Adipose tissue (tissue), 3 donors: ENCODE measurements at places on chromosomes 16 and 17. TPM values are rescaled to one million over a fixed set of nuclear protein-coding genes. Genes with fewer than 3 reads are reported as not detected.

Gene MT1E
- polyA plus RNA-seq: 1,432 TPM

Gene NOG
- 0.14 TPM for polyA plus RNA-seq

Gene CFAP119
- polyA plus RNA-seq: 1.5 TPM

Gene SP6
- 0.45 TPM for polyA plus RNA-seq

Gene MT1M
- polyA plus RNA-seq: 1,265 TPM

Gene HS3ST4
- polyA plus RNA-seq: not detected

Gene RFNG
- polyA plus RNA-seq: 51.2 TPM

Gene MT4
- not detected for polyA plus RNA-seq

Gene KRTAP17-1
- not detected for polyA plus RNA-seq

Gene MYCBPAP
- polyA plus RNA-seq: 0.09 TPM

Gene DHX40
- polyA plus RNA-seq: 17.2 TPM

Gene NUPR1
- 189 TPM for polyA plus RNA-seq

Gene SLC13A2
- not detected for polyA plus RNA-seq

Gene KRT20
- 6.9 TPM for polyA plus RNA-seq

Gene XYLT1
- polyA plus RNA-seq: 10.1 TPM

Gene TOX3
- 1.0 TPM for polyA plus RNA-seq

Gene ALG1
- polyA plus RNA-seq: 18.3 TPM

Gene NPIPB13
- polyA plus RNA-seq: 5.5 TPM

Gene C1QTNF8
- not detected for polyA plus RNA-seq

Gene PRDM7
- not detected for polyA plus RNA-seq

Gene CCDC182
- polyA plus RNA-seq: not detected

Gene GPS2
- 47.5 TPM for polyA plus RNA-seq

Gene SULT1A2
- 1.1 TPM for polyA plus RNA-seq

Gene TOM1L2
- 14.0 TPM for polyA plus RNA-seq

Gene MGAT5B
- polyA plus RNA-seq: 0.16 TPM

Gene KRT16
- 4.4 TPM for polyA plus RNA-seq

Gene KRTAP1-1
- not detected for polyA plus RNA-seq

Gene MYADML2
- not detected for polyA plus RNA-seq

Gene BAIAP3
- polyA plus RNA-seq: 11.4 TPM

Gene SLC9A5
- polyA plus RNA-seq: 1.6 TPM

Gene ITGA2B
- polyA plus RNA-seq: 0.90 TPM

Gene UNC45B
- 0.03 TPM for polyA plus RNA-seq

Gene IGF2BP1
- 0.01 TPM for polyA plus RNA-seq

Gene SMURF2
- 13.0 TPM for polyA plus RNA-seq

Gene CES3
- 0.22 TPM for polyA plus RNA-seq

Gene NPIPA8
- polyA plus RNA-seq: 0.12 TPM

Gene NPTX1
- 0.05 TPM for polyA plus RNA-seq

Gene OMG
- polyA plus RNA-seq: 0.06 TPM

Gene TNFSF12
- 19.6 TPM for polyA plus RNA-seq

Gene ABCA8
- 3.7 TPM for polyA plus RNA-seq

Gene TBC1D3C
- polyA plus RNA-seq: 1.5 TPM

Gene CHMP1A
- polyA plus RNA-seq: 54.2 TPM

Gene KRTAP9-4
- polyA plus RNA-seq: not detected

Gene CISD3
- 44.3 TPM for polyA plus RNA-seq

Gene KRT27
- not detected for polyA plus RNA-seq

Gene MYOCD
- polyA plus RNA-seq: 0.64 TPM

Gene DDX19B
- polyA plus RNA-seq: 21.1 TPM

Gene CCL2
- 26.4 TPM for polyA plus RNA-seq

Gene TSPOAP1
- 4.4 TPM for polyA plus RNA-seq

Gene SLFN12
- polyA plus RNA-seq: 4.4 TPM

Gene PRR29
- 0.09 TPM for polyA plus RNA-seq

Gene OR4D1
- 0.11 TPM for polyA plus RNA-seq
